ENCODE measurements at places on chromosomes 2 and 18.

DNA sequence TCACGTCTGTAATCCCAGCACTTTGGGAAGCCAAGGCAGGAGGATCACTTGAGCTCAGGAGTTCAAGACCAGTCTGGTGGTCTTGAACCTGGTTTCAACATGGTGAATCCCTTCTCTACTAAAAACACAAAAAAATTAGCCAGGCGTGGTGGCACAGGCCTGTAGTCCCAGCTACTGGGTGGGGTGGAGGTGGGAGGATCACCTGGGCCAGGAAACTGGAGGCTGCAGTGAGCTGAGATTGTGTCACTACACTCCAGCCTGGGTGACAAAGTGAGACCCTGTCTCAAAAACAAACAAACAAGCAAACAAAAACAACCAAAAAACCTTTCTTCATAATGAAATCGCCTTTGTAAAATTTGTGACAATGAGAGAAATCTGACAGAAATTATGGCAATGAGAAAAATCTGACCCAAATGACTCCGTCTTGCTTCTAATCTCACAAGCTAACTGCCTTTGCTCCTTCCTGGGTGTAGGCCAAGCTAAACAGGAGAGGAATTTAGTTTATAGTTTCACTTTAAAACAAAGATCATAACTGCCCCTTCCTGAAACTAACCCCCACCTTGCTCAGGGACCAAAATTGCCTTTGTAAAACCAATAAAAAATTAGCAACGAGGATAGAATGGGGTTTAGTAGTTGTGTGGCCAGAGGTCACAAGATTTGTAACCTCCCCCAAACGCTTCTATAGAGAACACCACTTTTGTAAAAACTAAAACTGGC lies 60.7 kb upstream of the KIF5C start:
- no peak for DNase-seq

GRCh38 chr18:908758-909724 lies 4.4 kb downstream of the ADCYAP1 start:
- DNase-seq = no peak

- DNase-seq = no peak
Observed at GRCh38 chr2:122980671-122981070, 1044.4 kb upstream of the CNTNAP5 start.

DNA sequence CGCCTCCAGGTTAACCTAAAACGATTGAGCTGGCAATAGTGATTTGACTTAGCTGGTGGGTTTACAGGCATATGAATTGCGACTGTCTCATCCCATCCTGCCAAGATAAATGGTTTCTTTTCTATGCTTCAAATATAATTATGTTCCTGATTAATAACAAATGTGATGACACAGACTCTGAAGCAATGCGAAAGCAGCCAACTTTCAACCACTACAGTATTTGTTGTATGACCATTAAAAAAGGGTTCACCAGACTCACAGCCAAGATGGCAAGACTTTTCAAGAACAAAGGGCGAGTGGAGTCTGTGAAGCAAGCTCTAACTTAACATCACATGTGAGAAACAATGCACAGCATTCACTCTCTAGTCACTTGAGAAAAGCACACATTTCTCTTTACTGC lies 186.6 kb downstream of the PID1 start:
- DNase-seq = no peak

- DNase-seq = no peak
Observed at GRCh38 chr18:70463085-70463484, 174.2 kb downstream of the SOCS6 start.

DNA sequence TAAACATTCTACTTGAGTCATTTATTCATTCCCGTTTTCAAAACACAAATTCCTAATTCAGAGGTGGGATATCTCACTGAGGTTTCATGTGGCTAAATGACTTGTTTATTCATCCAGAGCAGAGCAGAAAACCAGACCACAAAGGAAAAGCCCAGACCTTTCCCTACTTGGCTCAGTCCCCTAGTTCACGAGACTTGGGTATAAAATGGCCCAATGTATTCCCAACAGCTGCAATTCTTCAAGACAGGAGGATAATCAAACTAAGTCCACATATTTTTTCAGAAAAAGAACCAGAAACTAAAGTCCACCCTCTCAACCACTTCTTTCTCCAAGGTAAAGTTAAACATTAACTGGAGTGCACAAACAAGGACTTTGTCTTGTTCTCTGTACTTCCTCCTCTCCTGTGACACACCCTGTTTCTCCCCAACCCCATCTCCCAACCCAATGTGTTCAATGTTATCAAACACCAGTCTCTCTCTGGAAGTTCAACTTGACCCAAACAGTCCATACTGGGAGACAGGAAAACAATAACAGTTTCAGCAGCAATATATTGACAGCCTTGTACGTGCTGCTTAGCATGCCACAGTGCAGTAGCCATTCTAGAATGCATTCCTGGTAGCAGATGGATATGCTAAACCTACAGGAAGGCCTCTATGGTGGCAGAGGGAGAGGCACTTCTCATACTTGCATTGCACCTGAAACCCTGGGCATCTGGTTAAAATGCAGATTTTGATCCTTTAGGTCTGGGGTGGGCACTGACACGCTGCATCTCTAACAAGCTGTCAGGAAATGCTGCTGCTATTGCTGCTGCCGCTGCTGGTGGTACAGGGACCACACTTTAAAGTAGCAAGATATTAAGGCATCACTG lies 110.7 kb downstream of the INO80D start:
- no peak for DNase-seq

- no peak for DNase-seq
Observed at GRCh38 chr2:217075268-217076057, 215.6 kb upstream of the TNP1 start.

DNA sequence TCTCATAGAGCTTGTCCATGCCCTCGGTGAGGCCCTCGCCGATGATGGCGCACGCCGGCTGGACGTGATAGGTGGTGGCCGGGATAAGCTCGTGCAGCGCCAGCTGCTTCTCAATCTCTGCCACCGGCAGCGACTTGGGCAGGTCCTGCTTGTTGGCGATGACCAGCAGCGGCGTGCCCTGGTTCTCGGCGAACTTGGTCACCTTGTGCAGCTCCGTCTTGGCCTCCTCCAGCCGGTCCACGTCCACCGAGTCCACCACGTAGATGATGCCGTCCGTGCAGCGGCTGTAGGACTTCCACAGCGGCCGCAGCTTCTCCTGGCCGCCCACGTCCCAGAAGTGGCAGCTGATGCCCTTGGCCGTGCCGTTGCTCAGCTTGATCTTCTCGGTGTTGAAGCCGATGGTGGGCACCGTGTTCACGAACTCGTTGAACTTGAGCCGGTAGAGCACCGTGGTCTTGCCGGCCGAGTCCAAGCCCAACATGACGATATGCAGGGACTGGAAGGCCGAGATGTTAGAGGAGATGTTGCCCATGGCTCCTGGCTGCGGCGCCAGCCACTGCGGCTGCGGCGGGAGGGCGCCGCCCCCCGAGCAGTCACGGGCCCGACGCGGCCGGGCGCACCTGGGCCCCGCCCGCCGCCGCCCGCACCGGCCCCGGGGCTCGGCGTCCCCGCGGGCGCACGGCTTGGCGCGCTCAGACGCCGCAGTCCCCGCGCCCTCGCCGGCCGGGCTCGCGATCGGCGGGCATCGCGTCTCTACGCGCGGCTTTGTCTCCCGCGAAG lies 636 bp downstream of the ARL4C start:
- DNase-seq = no peak

GRCh38 chr2:46461011-46461674 lies 18.2 kb upstream of the TMEM247 start:
- DNase-seq = peak; percentile 59

DNA sequence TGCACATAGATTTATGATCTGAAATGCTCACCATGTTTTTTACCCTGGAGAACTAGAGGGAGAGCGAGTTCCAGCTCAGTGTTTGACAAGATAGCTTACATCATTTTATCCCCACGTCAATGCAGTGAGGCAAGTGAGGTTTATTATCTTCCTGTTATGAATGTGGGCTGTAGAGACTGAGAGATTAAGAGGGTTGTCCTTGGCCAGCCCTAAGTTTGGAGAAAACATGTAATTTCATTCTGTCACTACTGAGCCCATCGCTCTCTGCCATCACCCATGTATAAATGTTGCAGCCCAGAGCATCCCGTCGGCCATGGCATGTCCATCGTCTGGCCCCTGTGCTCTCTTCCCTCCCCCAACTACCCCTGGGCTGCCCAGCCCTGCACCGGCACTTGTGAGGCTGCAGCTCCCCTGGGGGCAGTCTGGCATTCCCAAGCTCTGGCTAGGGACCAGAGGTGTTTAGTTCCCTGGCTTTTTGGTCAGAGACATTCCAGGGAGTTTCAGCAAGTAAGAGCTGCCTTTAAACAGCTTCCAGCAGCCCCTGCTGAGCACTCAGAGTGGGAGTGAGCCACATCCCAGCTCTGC lies 136.7 kb downstream of the ANTXR1 start:
- DNase-seq = no peak

- DNase-seq = no peak
Observed at GRCh38 chr2:149064856-149065630, 26.5 kb downstream of the LYPD6B start.

DNA sequence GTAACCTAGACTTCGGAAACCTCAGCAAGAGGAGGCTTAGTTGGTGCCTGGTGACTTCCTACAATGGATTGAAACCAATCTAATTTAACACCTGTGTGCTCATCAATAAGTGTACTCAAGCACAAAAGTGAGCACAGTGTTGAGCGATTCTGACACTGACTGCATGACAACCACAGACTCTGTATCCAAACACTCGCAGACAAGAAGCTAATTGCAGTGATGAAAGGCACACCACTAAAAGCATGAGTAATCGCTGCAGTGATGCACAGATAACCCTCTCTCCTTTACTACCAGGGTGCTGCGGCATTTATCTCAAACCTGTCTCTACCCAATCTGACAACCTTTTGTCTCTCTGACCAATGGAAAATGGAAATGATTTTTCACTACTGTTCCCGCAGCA lies 168.1 kb downstream of the AFF3 start:
- DNase-seq = no peak

DNA sequence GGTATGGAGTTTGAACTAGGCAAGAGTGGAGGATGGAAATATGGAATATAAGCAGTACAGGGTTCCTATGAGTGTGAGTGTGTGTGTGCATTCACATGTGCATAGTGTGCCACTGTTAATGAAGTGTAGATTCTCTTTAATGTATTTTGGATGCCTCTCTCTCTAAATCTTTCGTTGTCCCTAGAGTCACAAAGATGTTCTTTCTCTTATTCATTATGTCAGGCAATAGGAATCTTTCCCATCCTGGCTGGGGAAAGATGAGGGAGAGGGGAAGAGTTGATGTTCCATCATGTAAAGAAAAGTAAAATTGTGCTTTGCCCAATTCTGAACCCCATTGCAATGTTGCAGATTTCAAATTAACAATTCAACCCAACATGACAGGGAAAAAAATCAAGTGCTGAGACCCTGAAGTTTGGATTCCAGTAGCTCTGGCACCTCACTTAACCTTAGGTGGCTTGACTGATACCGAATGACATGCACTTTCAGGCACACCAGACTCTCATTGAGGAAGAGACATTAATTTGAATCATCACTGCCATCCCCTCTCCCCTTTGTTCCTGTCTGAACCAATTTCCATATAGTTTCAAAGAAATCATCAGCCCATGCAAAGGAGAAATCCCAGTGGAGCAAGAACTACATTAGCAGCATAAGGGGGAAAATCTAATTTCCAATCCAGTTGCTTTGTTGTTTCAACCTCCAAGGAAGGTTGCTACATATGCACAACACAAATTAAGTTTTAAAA lies 28.0 kb downstream of the KLF7 start:
- no peak for DNase-seq

GRCh38 chr18:54626779-54627178 lies 35.7 kb downstream of the DYNAP start:
- DNase-seq = no peak

DNA sequence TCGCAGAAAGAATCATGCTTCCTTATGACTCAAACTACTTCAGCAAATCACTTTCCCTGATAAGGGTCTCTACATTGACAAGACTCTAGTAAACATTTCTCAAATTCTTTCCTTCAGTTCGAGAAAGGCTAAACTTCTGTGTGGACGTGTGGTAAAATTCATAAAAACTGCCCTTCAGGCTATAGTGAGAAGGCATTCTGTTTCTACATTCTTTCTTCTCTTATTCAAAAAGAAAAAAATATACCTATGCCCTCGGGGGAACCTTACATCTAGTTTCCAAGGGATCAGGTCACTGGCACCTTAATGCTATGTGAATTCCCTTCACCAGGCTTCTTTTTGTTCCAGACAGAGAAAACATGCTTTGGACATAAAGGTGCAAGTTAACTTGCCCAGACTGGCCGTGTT lies 4.9 kb downstream of the VIT start:
- DNase-seq = no peak

DNA sequence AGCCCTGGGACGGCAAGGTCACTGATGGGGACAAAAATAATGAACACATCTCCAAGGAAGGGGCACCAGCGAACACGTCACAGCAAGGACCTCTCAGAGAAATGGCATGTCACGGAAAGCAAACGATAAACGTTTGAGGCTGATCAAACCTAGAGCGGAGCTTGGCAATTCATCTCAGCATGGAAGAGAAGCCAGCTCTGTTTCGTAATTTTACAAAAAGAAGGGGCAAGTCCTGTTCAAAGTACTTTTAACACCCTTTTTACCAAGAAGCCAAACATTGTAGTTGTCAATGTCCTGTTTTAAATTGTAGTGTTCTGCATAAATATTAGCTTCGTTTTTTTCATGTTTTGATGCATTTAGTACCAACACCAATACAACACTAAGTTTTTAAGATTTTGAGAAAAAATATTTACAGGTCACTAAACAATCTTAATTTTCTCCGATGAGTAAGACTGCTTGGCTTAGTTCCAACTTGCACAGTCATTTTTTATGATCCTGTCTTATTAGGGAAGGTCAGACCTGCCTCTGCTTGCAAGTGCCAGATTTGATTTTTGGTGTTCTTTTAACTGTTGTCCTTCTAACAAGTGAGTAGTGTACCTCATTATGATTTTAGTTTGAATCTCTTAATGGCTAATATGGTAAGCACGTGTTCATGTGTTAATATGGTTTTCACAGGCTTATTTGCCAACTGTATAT lies 818.5 kb upstream of the SALL3 start:
- DNase-seq = no peak

- DNase-seq = no peak
Observed at GRCh38 chr2:206311026-206311425, 36.6 kb downstream of the ZDBF2 start.

DNA sequence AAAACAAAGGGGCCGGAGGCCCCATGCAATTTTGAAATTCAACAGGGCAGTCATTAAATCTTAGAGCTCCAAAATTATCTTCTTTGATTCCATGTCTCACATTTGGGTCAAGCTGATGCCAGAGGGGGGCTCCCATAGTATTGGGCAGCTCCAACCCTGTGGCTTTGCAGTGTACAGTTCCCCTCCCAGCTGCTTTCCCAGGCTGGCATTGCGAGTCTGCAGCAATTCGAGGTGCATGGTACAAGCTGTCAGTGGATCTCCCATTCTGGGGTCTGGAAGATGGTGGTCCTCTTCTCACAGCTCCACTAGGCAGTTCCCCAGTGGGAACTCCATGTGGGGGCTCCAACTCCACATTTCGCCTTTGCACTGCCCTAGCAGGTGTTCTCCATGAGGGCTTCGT lies 72.7 kb upstream of the ARHGAP15 start:
- DNase-seq = no peak

- DNase-seq = no peak
Observed at GRCh38 chr2:216807857-216808272, 52.0 kb downstream of the TNP1 start.

- DNase-seq = no peak
Observed at GRCh38 chr18:37166491-37166890, 337.6 kb downstream of the KIAA1328 start.

- no peak for DNase-seq
Observed at GRCh38 chr18:7678801-7679200, 111.7 kb downstream of the PTPRM start.
